ENCODE measurements at places on chromosomes 4 and X. TPM values are rescaled to one million over a fixed set of nuclear protein-coding genes. Genes with fewer than 3 reads are reported as not detected.

Gene CCDC110
- 0.94 TPM for polyA plus RNA-seq

DNA sequence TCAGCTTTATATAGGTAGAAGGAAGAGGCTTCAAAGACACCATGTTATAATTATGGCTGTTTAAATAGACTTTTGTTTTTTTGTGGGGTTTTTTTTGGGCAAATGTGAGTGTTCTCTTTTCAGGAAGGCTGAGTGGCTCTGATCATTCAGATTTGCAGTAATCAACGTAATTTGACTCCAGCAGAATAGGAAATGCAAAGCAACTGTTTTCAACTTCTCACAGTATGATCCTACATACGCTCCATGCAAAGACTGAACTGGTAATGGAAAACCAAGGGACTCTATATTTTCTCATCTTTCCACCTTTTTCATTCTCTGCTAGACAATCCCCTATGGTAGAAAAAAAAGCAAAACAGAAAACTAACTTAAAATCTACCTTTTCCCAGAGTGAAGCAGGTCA, 10.8 kb downstream of the ADH1B start:
- no peak for DNase-seq

- DNase-seq, result no peak
Measured at GRCh38 chr4:109209647-109210046, 92.8 kb downstream of the COL25A1 start.

DNA sequence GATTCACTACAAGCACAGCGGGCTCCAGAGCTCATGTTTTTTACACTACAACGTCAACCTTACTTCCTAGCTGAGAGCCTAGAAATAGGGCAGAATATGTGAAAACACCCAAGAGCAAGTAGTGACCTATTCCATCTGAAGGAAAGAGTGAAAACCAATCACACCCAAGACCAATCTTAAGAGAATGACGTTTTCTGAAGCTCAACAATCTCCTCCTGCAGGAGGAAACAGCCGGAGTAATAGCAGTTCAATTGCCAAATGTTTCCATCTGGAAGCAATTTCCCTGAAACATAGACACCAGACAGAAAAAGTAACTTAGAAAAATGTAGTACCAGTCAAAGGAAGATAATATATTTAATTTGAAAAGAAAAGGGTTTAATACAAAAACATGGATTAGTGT, 142.4 kb downstream of the ANXA5 start:
- no peak for DNase-seq

GRCh38 chr4:121978172-121978516, 26.3 kb upstream of the TRPC3 start:
- DNase-seq, result no peak

GRCh38 chr4:2962614-2963174, 512 bp downstream of the NOP14 start:
- no peak for DNase-seq
